Calu3 (cell line): ENCODE measurements at places on chromosomes 7 and 10.

DNA sequence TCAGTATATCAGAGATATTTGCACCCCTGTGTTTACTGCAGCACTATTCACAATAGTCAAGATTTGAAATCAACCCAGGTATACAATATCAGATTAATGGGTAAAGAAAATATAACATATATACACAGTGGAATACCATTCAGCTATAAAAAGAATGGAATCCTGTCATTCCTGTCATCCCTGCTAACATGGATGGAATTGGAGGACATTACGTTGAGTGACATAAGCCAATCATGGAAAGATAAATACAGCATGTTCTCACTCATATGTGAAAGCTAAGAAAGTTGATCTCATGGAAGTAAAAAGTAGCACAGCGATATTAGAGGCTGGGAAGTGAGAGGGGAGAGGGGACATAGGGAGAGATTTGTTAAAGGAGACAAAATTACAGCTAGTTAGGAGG is 171.0 kb downstream of the ARL5B start:
- no peak for DNase-seq

GRCh38 chr7:20865684-20866083 is 79.0 kb upstream of the SP8 start:
- DNase-seq = no peak

- DNase-seq = no peak
Observed at GRCh38 chr7:152737833-152738232, 21.7 kb upstream of the ACTR3B start.

GRCh38 chr10:117741524-117741923 is 199.0 kb downstream of the EMX2 start:
- DNase-seq = no peak

- DNase-seq = no peak
Observed at GRCh38 chr10:5470062-5470751, 29.2 kb downstream of the CALML5 start.

DNA sequence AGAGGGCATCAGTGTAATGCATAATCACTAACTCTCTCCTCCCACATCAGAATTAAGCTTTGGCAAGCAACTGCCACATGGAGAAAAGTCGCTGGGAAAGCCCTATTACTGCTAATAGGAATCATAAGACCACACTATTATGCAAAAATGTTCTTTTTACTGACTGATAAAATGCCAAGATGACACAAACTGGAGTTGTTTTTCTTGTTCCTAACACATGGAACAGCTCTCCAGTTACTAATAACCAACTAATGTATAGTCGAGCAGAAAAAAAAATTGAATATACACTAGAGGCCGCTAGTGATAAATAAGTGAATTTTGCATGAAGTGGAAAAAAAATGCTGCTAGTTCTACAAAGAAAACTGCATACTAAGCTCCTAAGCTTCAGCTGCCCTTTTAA is 165.6 kb downstream of the TPK1 start:
- no peak for DNase-seq

GRCh38 chr10:132468216-132468615 is 69.4 kb upstream of the INPP5A start:
- DNase-seq = no peak

GRCh38 chr10:26555719-26556368 is 117.7 kb downstream of the APBB1IP start:
- peak; percentile 50 for DNase-seq

DNA sequence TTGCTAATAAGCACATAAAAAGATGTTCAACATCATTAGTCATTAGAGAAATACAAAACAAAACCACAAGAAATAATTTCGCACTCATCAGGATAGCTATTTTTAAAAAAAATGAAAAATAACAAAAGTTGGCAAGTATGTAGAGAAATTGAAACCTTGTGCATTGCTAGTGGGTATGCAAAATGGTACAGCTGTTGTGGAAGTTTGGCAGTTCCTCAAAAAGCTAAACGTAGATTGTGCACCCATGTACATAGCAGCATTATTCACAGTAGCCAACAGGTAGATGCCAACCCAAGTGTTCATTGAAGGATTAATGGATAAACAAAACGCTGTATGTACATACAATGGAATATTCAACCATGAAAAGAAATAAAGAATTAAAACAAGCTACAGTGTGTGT is 35.3 kb upstream of the STARD3NL start:
- no peak for DNase-seq

DNA sequence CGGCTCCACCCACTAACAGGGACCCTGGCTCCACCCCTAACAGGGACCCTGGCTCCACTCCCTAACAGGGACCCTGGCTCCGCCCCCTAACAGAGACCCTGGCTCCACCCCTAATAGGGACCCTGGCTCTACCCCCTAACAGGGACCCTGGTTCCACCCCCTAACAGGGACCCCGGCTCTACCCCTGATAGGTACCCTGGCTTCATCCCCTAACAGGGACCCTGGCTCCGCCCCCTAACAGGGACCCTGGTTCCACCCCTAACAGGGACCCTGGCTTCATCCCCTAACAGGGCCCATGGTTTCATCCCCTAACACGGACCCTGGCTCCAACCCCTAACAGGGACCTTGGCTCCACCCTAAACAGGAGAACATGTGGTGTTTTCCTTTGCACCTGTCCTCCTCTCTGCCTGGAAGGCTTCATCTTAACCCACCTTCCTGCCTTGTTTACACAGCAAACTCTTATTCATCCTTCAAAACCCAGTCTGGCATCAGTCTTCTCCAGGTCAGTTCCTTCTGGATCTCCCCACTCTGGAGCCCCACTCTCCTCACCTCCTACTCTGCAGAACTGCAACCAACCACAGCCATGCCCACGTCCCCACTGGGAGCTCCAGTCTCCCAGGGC is 58.0 kb downstream of the CHST15 start:
- no peak for DNase-seq

- DNase-seq = no peak
Observed at GRCh38 chr7:29906200-29907022, 83.2 kb downstream of the SCRN1 start.

DNA sequence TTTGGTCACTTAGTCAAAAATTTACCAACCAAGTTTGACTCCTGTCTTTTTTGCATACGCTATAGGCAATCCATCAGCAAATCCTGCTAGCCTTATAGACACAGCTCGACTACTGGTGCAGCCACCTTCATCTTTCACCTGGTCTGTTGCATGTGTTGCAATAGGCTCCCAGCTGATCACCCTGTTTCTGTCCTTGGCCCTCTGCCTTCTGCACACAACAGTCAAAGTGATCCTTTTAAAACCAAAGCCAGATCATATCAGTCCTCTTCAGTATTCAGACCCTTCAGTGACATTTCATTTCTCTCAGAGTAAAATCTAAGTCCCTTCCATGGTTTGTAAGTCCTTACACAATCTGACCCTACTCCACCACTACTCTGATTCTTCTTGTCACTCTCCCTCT is 10.9 kb upstream of the CDK6 start:
- DNase-seq = no peak

DNA sequence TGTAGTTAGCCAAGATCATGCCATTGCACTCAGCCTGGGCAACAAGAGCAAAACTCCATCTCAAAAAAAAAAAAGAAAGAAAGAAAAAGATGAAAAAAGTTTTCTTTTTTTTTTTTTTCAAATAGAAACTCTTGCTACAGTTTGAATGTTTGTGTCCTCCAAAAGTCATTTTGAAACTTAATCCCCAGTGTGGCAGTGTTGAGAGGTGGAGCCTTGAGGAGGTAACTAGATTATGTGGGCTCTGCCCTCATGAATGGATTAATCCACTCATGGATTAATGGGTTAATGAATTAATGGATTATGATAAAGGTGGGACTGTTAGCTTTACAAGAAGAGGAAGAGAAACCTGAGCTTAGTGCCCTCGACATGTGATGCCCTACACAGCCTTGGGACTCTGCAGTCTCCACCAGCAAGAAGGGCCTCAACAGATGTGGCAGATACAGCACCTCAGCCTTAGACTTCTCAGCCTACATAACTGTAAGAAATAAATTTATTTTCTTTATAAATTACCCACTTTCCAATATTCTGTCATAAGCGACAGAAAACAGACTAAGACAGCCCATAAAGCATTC is 25.1 kb downstream of the CPEB3 start:
- no peak for DNase-seq

DNA sequence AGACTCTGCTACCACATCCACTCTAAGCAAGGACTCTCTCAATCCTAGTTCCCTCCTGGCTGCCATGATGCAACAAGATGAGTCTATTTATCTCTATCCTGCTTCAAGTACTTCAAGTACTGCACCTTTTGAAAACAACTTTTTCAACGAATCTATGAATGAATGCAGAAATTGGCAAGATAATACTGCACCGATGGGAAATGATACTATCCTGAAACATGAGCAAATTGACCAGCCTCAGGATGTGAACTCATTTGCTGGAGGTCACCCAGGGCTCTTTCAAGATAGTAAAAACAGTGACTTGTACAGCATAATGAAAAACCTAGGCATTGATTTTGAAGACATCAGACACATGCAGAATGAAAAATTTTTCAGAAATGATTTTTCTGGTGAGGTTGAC is 40.7 kb downstream of the AHR start:
- DNase-seq = no peak

DNA sequence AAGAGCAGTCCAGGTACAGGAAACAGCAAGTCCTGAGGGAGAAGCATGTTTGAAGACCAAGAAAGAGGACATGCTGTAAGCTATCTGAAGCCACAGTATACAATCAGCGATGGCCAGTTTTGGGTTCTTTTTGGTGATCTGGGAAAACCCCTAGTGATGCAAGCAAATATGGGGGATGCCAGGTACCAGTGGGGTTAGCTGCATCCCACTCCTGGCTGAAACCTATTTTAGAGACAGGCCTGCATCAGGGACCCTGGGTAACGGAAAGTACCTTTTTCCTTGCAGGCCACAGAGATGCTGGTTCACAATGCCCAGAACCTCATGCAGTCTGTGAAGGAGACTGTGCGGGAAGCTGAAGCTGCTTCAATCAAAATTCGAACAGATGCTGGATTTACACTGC is 32.9 kb downstream of the AP3M1 start:
- no peak for DNase-seq

GRCh38 chr7:47382200-47382599 is 199.7 kb downstream of the TNS3 start:
- DNase-seq = no peak

GRCh38 chr7:1679326-1679965 is 9.4 kb downstream of the ELFN1 start:
- DNase-seq = no peak

DNA sequence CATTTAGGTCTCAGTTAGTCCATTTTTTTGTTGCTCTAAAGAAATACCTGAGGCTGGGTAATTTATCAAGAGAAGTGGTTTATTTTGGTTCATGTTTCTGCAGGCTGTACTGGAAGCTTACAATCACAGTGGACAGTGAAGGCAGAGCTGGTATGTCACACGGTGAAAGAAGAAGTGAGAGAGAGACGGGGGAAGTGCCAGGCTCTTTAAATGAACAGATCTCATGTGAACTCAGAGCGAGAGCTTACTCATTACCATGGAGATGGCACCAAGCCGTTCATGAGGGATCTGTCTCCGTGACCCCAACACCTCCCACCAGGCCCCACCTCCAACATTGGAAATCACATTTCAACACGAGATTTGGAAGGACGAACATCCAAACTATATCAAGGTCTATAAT is 18.9 kb upstream of the PNLIPRP3 start:
- no peak for DNase-seq

GRCh38 chr10:102919246-102919959 is 1.3 kb downstream of the CNNM2 start:
- peak; percentile 11 for DNase-seq

DNA sequence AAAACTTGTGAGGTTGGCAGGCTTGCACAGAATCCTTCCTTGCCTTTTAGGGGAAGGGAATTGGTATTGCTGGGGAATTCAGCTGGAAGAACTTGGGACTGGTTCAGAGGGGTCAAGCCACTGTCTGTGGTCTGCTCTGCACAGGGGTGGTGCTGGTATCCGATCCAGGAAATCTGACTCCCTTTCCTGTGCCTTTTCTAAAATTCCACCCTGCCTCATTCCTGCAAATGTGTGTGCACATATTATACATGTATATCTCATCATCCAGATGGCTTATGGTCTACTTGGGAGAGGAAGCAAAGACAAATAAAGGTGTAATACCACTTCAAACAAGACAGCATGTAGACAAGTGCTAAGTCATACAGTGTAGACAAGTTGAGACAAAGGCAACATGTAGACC is 14.3 kb downstream of the UBTD1 start:
- no peak for DNase-seq

GRCh38 chr7:120695848-120696247 is 162.1 kb downstream of the TSPAN12 start:
- DNase-seq = no peak

DNA sequence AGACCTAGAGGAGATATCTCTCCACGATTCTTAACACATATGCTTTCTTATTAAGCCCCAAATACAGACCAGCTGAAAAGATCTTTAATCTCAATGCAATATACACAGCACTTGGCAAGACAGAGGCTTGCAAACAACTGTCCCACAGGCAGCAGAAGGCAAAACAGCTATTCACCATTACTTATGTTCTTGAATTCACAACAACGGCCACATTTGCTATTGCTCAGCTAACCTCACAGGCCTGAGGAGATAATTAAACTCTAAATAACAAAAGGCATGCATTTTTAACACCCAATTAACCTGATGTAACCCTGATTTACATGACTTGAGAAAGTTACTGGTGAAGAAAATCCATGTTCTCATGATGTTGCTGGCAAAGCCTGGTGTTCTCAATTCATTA is 216.4 kb downstream of the CRPPA start:
- no peak for DNase-seq

GRCh38 chr7:96832092-96832662 is 122.5 kb upstream of the SEM1 start:
- no peak for DNase-seq

- DNase-seq = no peak
Observed at GRCh38 chr7:38330861-38331621, 57.6 kb upstream of the TARP start.
